ENCODE measurements at places on chromosomes 3 and 15. TPM values are rescaled to one million over a fixed set of nuclear protein-coding genes. Genes with fewer than 3 reads are reported as not detected.

DNA sequence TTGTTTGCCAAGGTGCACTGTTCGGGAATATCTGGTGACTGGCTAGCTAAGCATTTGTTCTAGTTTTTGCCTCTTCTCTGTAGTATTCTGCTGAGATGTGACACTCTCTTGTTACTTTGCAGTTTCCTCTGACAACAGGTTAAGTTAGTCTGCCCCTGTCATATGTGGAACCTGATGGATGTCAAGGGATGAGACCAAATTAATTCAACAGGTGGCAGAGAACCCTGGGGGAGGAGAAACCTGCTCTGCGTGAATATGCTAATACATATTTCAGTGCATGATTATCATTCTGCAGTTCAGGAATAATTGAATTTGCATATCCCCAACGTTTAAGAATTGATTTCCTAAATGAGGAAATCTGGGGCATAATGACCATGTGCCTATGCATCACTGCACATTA lies 777.3 kb downstream of the PDCD6IP start:
- no peak for DNase-seq

- no peak for DNase-seq
Observed at GRCh38 chr3:150286390-150287147, 121.5 kb upstream of the TSC22D2 start.

- DNase-seq, result no peak
Observed at GRCh38 chr3:158642474-158643210, 1.7 kb upstream of the GFM1 start.

DNA sequence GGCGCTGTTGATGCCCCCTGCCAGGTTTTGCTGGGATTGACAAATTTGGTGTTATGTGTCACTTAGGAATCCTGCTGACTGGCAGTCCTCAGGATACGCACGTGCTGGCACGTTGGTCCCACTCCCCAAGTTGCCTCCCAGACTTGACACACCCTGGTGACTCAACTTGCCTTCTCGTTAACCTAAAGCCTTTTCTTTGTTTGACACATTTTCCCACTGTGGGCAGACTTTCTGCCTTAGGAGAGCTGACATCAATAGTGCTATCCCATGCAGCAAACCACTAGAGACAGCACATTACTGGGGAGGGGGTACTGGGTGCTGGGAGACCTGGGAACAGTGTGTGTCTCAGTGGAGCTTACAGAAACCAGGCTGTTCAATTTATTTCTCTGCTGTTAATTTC lies 104.3 kb downstream of the OXNAD1 start:
- DNase-seq, result no peak

- no peak for DNase-seq
Observed at GRCh38 chr3:35986161-35986560, 346.8 kb downstream of the ARPP21 start.

- no peak for DNase-seq
Observed at GRCh38 chr3:188527389-188527788, 373.4 kb downstream of the LPP start.

- peak; percentile 75 for DNase-seq
Observed at GRCh38 chr15:85582131-85583079, 202.0 kb downstream of the AKAP13 start.

GRCh38 chr3:189167027-189167766 lies 4.6 kb upstream of the TPRG1 start:
- DNase-seq, result no peak

DNA sequence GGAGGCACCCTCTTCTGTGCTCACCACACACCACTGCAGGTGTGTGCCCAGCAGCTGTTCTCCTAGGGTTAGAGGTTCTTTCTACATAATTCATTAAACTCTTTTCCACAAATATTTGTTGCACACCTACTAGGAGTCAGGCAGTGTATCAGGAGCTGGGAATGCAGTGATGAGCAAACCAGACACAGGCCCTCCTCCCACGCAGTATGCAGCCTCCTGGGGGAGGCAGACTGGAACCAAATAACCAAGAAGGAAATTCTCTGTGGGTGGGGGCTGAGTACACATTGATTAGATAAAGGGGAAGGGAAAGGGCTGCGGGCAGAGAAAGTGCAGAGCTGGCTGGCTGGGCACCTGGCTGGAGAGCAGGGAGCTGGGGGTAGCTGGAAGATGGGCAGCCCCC lies 18.5 kb upstream of the C3orf22 start:
- no peak for DNase-seq

- DNase-seq, result no peak
Observed at GRCh38 chr3:134145183-134145582, 105.5 kb downstream of the RYK start.

DNA sequence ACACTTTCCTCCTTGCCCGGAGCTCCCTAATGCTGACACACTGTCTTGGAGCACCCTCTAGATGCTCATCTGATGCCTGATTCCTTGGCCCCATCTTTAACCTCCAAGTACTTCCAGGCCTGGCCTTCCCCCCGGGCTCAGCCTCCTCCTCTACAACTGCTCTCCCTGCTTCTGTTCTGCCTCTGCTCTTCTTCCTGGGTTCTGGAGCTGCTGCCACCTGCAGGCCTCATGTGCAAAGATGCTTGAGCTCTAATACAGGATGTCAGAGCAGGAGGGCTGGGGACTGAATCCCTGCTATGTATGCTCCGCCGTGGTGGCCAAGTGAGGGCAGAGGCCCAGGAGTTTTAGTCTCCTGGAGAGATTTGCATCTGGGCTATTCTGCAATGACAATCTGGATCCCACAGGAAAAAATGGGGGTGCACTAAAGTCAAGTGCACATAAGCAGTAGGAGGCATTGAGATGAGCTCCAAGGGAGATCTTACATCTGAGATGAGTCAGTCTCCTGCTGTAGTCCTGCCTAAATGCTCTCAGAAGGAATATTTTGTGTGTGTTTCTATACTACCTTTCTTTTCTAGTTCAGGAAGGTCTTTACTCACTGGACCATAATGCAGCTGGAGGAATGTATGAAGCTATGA lies 296.3 kb downstream of the UACA start:
- DNase-seq, result peak; percentile 39

- DNase-seq, result no peak
Observed at GRCh38 chr3:81958972-81959640, 197.7 kb upstream of the GBE1 start.

DNA sequence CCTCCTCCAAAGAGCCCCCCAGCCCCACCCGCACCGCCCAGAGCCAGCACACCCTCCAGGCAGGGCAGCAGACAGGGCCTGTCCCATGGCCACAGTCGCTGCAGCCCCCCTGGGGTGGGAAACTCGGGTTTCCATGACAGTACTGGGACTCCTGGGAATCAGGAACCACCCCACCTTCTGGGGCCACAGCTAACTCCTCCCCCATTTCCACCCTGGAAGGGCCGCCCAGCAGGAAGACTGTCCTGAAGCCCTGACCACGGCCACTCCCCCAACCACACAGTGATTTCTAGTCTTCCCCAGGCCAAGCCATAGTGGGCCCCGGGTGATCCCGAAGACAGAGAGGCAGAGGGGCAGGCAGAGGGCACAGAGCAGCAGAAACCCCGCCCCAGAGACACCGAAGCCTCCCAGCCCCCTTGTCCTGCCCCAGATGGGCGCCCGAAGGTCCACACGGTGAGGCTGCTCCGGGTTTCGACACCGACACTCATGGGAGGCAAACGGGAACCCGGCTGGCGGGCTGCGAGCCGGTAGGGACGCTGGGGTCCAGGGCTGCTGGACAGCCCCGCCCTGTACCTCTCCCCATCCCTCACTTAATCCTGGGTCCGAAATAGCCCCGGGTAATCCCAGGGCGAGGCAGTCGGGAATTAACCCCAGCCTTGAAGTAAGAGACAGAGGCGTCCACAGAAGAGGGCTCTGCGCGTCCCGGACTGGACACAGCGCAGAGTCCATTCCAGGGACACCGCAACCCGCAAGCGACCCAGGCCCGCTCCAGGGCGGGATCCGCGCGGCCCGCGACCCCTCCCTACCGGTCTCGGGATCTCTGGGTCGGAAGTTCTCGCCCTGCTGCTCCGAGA lies 138.4 kb downstream of the NUP210 start:
- peak; percentile 78 for DNase-seq

GRCh38 chr3:186025161-186025560 lies 83.7 kb downstream of the ETV5 start:
- no peak for DNase-seq

- DNase-seq, result no peak
Observed at GRCh38 chr3:37984051-37984450, 6.5 kb upstream of the VILL start.

DNA sequence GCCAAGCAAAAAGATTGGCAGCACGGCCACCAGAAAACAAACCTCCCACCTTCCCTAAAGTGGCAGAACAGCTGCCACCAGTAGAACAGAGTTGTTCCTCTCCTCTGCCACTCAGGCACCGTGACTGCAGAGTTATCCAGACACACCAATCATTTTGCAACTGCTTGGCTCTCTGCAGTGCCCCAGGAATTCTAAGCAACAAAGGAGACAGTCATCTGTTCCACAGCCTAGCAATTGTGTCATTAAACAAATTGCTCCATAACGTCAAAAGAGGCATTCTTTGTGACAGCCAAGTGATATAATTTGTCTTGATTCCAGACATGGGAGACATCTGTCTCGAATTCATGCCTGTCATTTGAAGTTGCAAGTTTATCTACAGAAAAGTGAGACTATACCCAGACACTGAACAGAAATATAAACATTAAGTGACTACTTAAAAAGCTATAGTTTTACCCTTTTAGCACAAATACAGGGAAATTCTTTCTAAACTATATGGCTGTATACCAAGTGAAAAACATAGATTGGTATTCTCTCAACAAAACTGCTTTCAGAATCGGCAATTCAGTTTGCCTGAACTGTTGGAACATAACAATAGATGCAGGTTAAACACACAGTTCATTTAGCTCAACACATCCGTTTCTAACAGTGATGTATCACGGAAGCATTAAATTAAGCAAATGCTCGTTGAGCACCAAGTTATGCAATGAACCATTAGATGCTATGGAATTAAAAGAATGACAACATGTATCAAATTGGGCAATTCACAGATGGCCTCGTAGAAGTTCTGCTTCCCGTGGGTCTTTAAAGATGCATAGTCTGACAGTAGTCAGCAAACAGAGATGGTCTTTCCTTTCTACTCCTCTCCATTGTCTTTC lies 281.3 kb downstream of the FGF12 start:
- DNase-seq, result no peak

DNA sequence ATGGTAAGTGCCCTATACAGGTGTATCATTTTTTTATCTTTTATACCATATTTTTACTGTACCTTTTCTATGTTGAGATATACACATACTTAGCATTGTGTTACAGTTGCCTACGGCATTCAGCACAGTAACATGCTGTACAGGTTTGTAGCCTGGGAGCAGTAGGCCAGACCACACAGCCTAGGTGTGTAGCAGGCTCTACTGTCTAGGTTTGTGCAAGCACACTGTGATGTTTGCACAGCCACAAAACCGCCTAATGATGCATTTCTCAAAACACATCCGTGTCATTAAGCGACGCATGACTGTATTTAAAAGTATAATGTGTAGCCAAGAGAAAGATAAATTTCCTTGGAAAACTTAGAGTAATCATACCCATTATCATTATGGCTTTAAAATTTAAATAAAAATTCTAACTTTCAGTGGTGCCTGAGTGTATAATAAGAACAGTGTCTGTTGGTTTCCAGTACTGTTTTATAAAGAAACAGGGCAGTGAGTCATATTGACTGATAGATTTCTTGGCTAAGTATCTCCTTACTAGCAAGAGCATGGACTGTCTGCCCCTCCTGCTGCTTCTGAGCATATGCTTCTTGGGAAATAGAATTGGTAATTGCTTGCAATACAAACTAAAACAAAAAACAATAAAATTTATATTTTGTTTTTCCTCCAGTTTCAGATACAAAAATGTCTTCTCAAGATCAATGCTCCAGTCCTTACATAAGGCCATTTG lies 18.3 kb downstream of the CALML4 start:
- no peak for DNase-seq

- no peak for DNase-seq
Observed at GRCh38 chr3:179716811-179717210, 64.0 kb downstream of the USP13 start.

DNA sequence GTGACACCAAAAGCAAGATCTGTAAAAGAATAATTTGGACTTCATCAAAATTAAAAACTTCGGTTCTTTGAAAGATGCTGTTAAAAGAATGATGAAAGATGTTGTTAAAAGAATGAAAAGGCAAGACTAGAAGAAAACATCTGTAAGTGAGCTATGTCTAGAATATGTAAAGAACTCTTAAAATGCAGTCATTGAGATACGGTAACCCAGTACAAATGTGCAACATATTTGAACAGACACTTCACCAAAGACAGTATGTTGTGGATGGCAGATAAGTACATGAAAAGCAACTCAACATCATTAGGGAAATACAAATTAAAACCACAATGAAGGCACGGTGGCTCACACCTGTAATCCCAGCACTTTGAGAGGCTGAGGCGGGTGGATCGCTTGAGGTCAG lies 139.5 kb downstream of the LRIG1 start:
- no peak for DNase-seq

The GRM7 gene
- total RNA-seq, result not detected

The SEMA6D gene
- total RNA-seq, result 6.2 TPM

The RNU5B-1 gene
- total RNA-seq, result not detected

The BFSP2 gene
- total RNA-seq, result not detected

The LMOD3 gene
- 95.9 TPM for total RNA-seq

The PRC1 gene
- 3.9 TPM for total RNA-seq

The DLL4 gene
- 13.5 TPM for total RNA-seq

The ATP13A4 gene
- not detected for total RNA-seq

The CACNA2D2 gene
- total RNA-seq, result 2.7 TPM

The GABRB3 gene
- 0.83 TPM for total RNA-seq

The MEIS2 gene
- total RNA-seq, result 43.1 TPM

The MDFIC2 gene
- total RNA-seq, result not detected
